ENCODE measurements at places on chromosomes 2 and 18.

DNA sequence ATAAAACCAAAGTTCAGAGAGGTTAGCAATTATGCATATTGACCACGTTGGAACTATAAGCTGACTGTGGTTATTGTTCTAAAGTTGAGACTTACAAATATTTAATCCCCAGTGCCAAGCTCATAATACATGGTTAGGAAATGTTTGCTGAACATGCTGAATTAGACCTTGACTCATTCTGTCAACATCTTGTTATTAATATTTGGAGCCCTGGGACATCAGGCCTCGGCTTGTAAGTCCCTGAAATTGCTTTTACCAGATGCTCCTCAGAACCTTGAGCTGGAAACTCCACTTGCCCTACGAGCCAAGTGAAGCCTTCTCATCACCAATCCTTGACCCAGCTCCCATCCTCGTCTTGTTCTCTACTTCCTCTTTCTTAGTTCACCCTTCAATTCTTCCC, 21.2 kb downstream of the DYNAP start:
- DNase-seq, result no peak

DNA sequence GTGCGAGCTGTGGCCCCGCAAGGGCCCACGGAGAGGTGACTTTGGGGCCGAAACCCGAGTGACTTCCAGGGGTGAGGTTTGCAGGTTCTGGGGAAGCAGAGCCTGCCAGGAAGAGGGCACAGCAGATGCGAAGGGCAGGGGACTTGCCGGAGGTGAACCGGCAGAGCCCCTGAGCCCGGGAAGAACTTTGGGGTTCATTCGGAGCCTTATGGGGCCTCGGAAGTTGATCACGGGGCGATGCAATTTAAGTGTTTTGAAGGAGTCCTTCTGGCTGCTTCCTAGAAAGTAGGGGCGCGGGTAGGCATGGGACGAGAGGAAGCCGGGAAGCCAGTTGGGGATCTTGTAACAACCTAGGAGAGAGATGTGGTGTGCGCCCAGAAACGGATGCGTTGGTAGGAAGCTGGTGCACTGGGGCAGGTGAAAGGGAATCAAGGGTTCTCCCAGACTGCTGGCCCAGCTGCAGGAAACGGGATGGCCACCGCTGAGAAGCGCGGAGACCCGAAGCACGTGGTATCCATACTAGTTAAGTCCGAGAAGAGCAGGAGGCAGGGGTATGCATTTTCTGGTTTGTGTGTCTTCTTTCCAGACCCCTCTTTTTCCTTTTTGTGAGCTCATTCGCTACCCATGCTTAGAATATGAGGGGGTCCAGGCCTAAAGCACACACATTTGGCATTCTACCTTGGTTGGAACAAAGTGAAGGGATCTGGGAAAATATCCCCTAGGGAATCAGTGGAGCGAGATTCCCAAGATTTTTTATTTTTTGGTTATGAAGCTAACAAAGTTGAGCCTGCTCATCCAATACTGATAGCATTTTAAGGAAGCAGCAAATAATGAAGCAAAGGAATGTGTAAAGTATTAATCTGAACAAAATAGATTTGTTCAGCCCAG, 758 bp downstream of the SCLY start:
- peak; percentile 42 for DNase-seq

DNA sequence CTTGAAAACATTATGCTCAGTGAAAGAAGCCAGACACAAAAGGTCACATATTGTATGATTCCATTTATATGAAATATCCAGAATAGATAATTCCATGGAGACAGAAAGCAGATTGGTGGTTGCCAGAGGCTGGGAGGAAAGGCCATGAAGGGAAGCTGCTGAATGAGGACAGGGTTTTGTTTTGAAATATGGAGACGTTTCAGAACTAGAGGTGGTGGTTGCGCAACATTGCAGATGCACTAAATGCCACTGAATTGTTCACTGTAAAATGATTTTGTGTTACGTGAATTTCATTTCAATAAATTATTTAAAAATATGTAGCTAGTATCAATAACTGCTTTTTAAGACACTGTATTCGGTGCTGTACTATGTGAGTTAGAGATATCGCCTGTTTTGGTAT, 101.7 kb upstream of the ZNF236 start:
- DNase-seq, result no peak

DNA sequence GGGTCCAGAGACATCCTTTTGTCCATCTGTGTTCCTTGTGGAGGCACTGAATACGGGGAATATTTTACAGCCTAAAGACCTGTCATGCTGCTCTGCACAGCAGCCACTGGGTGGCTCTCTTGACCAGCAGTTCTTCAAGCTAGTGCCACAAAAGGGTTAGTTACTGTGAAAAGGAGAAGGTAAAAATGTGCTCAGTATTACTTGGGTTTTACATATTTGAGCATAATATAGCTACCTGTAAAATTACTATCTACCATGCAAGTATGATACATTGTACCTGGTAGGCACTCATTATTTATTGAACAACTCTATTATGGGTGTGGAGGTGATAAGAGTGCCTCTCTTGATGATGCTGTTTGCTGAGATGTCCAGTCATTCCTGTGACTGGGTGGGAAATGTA, 23.6 kb downstream of the FZD5 start:
- DNase-seq, result peak; percentile 63

GRCh38 chr2:65354773-65355172, 77.6 kb downstream of the SPRED2 start:
- DNase-seq, result no peak

DNA sequence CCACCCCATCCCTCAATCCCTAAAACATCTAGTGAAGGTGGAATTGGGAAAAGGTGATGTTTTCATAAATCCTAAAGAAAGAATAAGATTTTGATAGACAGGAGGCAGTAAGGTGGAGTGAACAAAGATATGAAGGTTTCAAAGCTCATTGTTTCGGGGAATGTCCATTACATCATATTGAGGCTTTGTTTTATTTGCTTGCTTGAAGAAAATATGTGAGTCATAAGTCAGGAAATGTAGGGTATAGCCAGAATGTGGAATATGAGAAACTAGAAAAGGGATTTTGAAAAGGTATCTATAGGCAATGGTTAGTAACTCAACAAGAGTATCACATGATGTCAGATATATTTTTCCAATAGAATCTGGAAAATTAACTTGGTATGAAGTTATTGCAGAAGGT, 1178.5 kb upstream of the ACVR2A start:
- DNase-seq, result peak; percentile 42

DNA sequence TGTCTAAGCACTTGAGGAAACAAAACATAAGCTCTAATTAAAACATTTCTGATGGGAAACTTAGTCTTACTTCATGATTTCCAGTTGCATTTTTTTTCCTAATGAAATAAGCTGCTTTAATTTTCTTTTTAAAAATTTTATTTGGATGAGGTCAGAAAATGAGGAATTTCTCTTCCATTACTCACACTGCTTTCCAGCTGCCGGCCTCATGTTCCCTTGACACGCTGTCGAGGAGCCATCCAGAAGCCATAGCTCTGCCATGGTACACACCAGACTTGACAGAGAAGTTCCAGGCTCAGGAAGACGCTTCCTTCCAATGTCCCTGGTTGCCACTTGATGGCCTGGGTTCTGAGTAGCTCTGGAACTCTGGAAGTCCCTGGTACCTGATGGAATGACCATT, 12.1 kb upstream of the MAPRE2 start:
- DNase-seq, result peak; percentile 41

DNA sequence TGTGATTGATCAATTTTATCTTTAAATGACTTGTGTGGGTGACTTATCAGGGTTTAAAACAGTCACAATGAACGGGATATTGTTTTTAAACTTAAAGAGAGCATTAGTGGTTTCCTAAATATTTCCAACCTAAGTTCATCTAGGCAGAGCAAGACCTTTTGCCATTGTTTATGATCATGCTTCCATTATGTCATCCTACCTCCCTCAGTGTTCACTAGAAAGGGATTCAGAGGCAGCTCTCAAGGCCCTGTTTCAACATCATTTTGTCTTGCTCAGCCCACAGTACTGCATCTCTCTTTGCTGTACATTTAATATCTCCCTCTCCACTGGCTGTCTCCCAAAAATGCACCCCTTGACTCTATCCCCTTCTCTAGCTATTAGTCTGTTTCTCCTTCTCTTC, 21.5 kb upstream of the PELI1 start:
- DNase-seq, result no peak

- no peak for DNase-seq
These were observed 120.8 kb downstream of the RHBDD1 start for GRCh38 chr2:226956659-226957058.

DNA sequence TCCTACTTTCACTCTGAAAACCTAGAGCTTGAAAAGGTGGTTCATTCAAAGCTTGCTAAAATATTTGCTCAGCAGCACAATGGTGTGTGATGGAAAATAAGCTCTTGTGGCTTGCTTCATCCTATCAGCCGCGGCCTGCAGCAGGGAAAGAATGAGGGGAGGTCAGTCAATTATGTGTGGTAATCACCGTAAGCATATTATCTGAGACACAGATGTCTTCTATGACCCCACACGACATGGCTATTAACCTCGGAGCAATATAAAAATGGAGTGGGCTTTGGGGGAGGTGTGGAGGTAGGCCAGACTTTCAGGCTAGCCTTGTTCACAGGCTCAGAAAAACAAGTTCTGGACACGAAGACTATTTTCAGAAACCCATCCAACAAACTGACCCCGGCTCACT, 98.4 kb upstream of the SIX3 start:
- DNase-seq, result no peak

DNA sequence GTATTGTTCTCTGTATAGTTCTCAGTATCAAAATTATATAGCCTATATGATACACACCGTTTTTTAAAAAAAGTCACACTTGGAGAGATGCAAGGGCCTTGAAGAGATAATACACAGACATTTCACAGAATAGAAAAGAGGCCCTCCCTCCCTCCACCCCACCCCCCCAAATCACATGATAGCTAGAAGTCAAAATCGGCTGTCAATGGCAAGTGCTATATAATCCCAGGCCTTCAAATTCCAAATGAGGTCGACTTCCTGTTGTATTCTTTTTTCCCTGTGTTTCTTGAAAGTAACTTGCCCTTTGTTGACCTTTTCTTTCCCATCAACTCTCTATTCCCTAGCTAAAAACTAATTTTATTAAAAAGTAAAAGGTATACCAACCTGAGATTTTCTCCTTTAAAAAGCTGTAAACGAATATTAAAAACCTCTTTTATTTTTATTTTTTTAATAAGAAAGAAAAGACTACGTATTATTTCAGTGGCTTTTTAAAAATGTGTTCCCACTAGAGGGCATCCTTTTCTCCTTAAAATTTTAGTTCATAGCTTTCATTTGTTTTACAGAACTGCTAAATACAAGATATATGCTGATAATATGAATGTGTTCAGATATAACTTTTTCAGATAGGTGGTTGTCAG, 46.6 kb downstream of the KCMF1 start:
- DNase-seq, result peak; percentile 23

DNA sequence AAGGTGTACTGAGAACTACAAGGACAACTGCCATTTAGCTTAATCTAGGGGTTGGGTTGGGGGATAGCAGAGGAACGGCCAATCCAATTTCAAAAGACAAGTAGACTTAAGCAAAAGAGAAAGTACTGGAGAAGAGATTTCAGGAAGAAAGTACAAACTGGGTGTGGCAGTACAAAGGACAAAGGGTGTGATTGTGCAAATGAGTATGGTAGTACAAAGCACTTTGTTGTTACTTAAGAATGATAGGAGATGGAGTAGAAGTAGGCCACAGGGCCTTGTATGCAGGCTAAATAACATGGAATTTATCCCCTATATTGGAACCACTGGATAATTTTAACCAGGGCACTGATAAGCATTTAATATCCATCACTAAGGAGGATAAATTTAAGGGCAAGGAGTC, 4.7 kb upstream of the ORC2 start:
- DNase-seq, result no peak

DNA sequence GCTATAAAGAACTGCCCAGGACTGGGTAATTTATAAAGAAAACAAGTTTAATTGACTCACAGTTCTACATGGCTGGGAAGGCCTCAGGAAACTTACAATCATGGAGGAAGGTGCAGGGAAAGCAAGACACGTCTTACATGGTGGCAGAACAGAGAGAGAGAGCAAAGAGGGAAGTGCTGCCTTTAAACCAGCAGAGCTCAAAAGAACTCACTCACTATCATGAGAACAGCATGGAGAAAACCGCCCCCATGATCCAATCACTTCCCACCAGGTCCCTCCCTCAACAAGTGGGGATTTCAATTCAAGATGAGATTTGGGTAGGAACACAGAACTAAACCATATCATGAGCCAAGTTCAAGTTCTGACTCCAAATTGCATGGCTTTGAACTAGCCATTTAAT, 62.8 kb upstream of the PPP1CB start:
- no peak for DNase-seq

DNA sequence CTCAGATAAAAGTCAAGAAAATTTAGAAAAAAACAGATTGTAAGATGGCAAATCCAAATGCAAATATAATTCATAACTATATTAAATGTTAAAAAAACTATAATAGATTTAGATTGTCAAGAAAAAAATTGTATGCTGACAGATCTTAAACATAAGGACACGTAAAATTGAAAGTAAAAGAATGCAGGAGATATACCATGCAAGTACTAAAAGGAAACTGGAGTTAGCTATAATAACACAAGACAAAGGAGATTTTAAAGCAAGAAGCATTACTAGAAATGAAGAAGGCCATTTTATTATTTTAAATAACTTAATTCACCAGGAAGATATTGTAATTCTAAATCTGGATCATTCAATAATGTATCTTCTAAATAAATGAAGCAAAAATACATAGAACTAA, 48.3 kb downstream of the TTC21B start:
- no peak for DNase-seq

GRCh38 chr2:159298967-159299366, 12.5 kb upstream of the WDSUB1 start:
- no peak for DNase-seq

GRCh38 chr2:138030459-138030858, 66.2 kb downstream of the HNMT start:
- DNase-seq, result peak; percentile 73

DNA sequence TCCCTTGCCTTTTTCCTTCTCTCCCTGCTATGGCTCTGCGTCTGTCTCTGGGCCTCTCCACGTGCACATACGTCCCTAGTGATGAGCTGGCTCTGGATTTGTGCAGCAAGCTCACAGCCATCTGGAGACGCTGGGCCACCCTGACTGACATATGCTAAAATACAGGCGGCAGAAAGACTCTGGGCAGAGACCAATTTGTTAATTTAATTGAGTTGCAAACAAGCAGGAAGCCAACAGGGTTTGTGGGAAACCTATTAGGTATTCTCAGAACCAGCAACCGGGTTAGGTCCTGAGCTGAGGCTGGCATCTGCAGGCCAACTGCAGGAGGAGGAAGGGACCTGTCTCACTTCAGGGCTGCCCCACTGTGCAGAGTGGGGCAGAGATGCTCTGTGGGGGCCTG, 53.5 kb upstream of the SMAD2 start:
- DNase-seq, result no peak

DNA sequence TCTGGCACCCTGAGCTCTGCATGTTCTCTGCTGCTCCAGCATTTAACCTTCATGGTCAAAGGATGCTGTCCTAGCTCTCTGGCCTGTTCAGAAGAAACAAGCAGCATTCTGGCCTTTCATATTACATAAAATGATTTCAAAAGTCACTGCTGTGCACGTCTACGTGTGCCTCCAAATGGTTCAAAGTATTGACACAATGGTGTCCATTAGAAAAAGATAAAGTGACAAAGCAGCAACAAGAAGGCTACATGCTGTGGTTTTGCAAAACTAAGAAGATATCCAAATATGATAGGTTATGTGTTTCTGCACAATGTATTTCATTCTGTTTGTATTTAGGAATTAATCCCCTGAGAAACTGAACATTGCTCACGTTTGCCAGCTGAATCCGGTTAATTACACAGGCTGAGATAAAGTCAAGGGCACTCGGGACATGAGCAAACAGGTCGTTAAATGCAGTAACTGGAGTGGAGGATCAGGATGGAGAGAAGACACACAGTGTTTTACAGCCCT, 258.5 kb downstream of the DOK6 start:
- DNase-seq, result no peak

- DNase-seq, result no peak
These were observed 938.5 kb upstream of the SOX11 start for GRCh38 chr2:4753721-4754120.
